ENCODE measurements at places on chromosomes 3 and 15.

DNA sequence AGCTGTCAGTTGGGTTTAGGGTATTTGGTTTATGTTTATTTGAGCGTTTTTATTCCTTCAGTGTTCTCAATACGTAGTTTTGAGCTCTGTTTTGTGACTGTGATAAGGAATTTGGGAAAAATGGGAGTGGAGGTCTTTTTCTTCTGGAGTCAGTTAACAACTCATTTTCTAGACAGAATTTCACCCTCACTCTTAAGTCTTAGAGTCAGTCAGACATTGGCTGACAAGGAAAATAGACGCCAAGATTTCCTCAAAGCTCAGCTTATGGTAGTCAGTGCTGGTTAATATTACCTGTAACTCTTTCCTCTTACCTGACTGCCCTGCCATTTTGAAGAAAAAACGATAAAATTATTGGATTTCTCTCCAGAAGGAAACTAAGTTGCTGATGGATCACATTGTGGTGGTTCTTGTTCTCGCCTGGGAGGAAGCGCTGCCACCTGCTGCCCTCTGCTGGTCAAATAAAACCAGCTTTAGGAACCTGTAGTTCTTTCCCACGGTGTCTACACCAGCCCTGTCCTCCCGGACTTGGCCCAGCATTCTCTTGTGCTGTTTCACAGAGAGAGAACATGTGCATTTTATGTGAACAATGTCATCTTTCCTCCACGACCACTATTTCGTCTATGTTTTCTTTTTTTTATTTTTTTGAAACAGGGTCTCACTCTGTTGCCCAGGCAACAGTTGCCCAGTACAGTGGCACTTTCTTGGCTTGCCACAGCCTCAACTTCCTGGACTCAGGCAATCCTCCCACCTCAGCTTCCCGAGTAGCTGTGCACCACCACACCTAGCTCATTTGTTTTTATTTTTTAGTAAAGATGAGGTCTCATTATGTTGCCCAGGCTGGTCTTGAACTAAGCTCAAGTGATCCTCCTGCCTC is 41.4 kb upstream of the UMPS start:
- peak; percentile 36 for DNase-seq

- DNase-seq: no peak
Measured at GRCh38 chr3:44355362-44356033, 16.9 kb downstream of the TCAIM start.

GRCh38 chr15:78276064-78276943 is 11.9 kb downstream of the DNAJA4 start:
- DNase-seq: no peak

- DNase-seq: no peak
Measured at GRCh38 chr3:64229903-64230302, 4.6 kb upstream of the PRICKLE2 start.

- no peak for DNase-seq
Measured at GRCh38 chr3:7204848-7205156, 343.9 kb downstream of the GRM7 start.

- DNase-seq: peak; percentile 44
Measured at GRCh38 chr15:72319985-72320671, at the start of gene CELF6. Gene CELF6, minus strand, starts transcription at chr15:72320157. Its CDS starts 283 bp downstream, at chr15:72319874.

- no peak for DNase-seq
Measured at GRCh38 chr3:37934631-37935289, 55.8 kb upstream of the VILL start.

GRCh38 chr3:47315069-47315647 is 32.4 kb downstream of the KLHL18 start:
- DNase-seq: no peak

DNA sequence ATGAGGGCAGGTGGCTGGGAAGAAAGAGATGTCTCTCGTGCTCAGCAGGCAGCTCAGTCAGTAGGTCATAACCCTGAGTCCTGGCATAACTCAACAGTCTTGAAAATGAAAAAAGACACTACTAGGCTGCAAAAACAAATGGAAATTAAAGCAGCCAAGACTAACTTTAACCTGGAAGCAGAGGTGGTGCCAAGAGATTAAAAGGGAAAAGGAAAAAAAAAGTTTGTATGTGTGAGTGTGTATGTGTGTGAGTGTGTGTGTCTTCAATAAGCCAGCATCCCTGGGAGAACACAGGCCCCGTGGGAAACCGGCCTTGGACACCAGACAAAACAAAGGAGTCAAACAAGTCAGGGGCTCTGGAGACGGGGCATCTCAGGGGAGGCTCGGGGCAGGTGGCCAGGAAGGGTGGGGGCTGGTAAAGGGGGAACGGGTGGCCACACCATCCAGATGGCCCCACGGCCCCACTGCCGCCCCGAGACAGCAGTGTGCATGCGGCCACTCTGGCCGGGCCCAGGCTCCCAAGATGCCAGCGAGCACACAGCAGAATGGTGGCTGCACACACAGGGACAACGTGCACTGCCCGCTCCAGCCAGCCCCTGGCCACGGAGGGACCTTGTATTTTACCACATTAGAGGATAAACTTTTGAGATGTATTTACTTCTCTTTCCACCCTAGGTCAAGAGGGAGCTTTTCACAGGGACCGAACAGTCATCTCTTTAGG is 23.8 kb downstream of the CYFIP1 start:
- no peak for DNase-seq

DNA sequence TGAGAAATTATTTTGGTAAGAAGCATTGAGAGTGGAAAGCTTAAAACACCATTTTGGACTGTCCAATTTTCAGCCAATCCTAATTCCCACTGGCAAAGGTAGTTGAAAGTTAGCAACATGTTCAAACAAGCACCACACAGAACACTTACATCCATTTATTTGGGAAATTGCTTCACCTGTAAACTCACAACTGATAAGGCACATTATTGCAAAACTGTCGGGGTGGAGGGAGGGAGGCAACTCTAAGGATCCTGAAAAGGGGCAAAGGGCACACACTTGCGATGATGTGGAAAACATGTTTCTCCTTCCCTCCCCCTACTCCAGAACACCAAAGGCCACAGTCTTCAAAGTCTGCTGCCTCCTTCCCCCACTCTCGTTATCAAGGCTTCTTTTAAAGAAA is 9.4 kb downstream of the TMEM41A start:
- DNase-seq: no peak

DNA sequence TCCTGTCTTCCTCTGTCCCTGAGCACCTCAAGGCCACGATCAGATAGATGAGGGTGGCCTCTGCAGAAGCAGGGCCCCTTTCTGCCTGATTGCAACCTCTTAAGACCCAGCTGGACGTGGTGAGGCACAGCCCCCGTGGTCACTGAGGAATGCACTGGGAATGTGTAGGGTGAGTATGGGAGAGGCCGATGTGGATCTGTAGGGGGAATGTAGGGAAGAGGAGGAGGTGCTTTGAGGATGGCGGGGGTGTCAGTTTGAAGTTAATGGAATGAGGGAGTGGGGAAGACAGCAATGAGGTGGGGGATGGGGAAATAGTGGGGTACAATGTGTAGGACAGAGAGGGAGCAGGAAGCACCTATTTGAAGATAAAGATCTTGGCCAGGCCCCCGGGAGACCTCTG is 785 bp upstream of the IQCF5 start:
- no peak for DNase-seq

DNA sequence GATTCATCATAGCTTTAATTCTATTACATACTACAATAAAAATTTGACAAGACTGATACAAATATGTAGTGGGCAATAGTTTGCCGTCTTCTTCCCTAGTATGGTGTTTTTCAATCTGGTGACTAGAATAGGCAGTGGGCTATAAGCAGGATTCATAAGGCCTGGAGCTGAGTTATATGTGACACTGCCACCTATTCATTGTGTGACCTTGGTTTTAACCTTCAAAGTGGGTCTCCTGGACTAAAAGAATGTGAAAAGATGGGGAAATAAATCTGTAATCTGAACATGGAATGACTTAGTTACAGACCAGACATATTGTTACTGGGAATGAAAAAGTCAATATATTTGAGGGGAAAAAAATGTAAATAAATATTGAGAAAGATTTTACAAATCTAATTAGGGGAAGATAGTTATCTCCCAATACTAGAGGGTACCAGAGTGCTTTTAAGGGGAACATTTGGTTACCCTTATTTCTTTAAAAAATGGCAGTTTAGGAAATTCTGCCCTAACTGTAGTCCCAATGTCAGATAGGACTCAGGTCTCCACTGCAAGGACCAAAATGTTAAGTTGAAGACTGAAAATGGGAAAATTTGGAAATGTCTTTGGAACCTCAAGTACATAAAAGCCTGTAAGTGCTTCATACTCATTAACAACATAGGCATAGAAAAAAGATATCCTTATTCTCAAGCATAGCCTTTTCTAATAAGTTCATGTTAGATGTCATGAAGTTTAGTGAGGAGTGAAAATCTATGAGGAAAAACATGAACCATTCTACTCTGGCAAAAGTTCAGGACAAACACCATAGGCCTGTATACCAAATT is 10.7 kb upstream of the SETD5 start:
- DNase-seq: no peak
